Vagina (tissue), 2 donors: ENCODE measurements at places on chromosomes 12 and 14.
A peak's percentile ranks its signal among the peaks of the same experiment; 100 is the strongest.

DNA sequence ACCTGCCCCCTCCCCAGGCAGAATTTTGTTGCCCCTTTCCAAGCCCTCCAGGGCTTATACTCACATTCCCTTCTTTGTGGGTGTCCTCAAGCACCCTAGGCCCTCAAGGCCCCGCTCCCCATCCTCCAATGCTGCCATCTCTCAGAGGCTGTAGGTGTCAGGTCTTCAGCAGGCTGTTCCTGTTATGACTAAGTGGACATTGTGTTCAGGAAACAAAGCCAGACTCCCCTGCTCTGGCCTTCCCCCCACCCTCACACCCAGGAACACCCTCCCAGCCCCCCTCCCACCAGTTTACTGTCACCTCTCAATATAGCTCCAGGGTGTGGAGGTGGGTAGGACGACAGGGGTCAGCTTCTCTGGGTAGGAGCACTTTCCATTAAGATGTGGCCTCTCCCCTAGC, 1.4 kb upstream of the MYH6 start:
- no peak for DNase-seq

- no peak for DNase-seq
Observed at GRCh38 chr14:100292776-100293461, 13.3 kb downstream of the SLC25A29 start.

DNA sequence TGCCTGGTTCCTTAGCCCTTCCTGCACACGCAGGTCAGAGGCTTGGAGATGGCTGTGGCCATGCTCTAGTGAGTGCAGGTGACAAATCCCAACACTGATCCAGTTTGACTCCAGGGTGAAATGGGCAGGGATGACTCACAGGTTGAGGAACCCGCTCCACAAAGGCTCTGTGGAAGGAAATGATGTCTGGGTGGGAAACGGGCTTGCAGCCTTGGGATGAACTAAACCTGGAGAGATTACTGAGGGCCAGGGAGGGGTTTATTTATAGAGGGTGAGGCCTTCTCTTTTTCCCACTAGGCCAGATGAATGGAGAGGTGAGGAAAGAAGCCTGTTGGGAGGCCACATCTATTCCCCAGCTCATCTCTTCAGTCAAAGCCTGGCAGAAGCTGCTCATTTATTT, 29.3 kb upstream of the EMP1 start:
- peak; percentile 80 for DNase-seq

DNA sequence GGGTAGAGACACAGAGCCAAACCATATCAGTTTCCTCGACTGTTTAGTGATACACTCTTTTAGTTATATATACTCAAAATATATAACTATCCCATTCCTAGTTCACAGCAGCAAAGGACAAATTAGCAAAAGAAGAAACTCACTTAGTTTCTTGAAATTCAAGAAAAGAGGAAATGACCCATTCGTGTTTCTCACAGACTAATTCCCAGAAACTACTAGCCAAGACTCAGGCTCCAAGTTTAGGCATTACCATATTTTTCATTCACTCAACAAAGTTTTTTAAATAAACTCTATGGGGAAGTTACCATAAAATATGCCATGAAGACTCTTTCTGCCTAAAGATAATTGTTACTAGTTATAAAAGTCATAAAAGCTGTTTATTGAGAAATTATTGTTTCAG, 152.3 kb upstream of the DAAM1 start:
- DNase-seq: no peak

DNA sequence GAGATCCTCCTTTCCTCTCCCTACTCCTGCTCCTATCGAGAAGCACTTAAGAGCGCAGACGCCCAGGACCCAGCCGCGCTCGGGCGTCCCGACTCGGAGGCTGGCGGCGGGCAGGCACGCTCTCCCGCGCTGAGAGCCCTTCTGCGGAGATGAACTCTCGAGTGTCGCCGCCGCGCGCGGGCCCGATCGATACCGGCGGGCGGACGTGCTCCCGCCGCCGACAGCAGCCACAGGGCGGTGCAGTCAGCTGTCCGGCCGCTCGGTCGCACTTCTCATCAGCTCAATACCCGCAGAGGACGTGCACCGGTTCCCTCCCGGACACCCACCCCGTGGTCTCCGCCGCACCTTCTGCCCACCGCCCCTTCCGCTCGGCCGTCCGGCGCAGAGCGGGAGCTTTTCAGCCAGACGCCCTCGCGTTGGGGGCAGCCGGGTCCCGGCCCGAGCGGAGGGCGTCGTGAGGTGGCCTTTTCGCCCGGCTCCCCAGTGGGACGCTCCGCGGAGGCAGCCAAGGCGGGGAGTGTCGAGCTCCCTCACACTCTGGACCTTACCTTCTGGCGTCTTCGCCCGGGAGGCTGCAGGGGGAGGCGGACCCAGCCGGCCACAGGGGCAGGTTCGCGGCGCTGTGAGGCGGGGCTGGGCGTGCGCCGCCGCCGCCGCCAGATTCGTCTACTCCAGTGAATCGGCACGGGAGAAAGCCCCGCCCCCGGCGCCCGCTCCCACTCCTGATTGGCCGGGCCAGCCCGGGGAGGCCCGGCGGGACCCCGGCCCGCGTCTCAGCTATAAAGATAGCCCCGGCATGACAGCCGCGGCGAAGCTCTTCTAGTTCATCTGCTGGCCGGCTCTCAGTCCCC, at the start of gene INSM2:
Gene INSM2, plus strand, starts transcription at position 808 of the 851 bp plus-strand sequence. CDS start 89 bp downstream, outside the sequence.
- no peak for DNase-seq

DNA sequence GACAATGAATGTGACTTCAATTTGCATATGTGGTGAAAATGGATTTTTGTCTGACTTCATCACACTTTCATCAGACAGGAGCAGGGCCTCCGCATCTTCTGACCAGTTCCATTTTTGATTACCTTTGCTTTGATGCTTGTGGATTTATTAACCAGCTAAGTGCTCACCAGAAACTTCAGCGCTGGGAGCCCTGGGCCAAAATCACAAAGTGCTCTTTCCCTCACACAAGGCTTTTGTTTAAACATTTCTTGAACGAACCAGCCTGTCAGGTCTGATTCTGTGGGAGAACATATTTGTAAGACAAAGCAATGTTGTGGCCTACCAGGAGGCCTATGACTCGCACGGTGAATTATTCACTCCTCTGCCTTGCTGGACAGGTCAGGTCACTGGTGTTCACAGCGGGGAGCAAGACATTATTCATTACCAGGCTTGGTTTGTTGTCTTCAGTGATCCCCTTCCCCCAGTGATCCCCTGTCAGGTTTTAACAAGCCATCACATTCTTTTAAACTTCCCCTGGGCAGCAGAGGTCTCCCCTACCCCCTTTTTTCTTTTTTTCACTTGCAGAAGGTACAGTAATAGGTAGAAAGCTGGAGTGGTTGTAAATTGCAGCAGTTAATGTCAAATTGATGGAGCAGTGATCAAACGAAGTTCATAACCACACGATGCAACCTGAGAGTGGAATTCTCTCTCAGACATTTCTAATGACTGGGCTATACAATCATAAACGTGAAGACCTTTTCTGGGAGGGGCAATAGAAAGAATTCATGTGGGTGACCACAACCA, 167.5 kb upstream of the PRICKLE1 start:
- no peak for DNase-seq
